Suprapubic skin (tissue), 4 donors: ENCODE measurements at places on chromosomes 3 and 15.

GRCh38 chr3:30578479-30578878 is 27.9 kb upstream of the TGFBR2 start:
- H3K27me3 ChIP-seq, result no peaks in the 10 kb centered on the region
- no peak overlapping the region for H3K4me3 ChIP-seq
- no peak overlapping the region for H3K27ac ChIP-seq
- no peaks in the 10 kb centered on the region for H3K36me3 ChIP-seq

GRCh38 chr3:196754091-196754981 is 14.7 kb downstream of the PAK2 start:
- H3K27ac ChIP-seq, result no peak overlapping the region
- no peaks in the 10 kb centered on the region for H3K36me3 ChIP-seq
- H3K27me3 ChIP-seq, result no peaks in the 10 kb centered on the region
- no peak overlapping the region for H3K4me3 ChIP-seq
- H3K4me1 ChIP-seq, result peaks cover 9% of the 10 kb centered on the region

- no peak overlapping the region for H3K4me3 ChIP-seq
- peaks cover 11% of the 10 kb centered on the region for H3K4me1 ChIP-seq
- DNase-seq, result no peak
- H3K27me3 ChIP-seq, result no peaks in the 10 kb centered on the region
These were observed 45.3 kb downstream of the ROPN1B start for GRCh38 chr3:126014252-126014651.

DNA sequence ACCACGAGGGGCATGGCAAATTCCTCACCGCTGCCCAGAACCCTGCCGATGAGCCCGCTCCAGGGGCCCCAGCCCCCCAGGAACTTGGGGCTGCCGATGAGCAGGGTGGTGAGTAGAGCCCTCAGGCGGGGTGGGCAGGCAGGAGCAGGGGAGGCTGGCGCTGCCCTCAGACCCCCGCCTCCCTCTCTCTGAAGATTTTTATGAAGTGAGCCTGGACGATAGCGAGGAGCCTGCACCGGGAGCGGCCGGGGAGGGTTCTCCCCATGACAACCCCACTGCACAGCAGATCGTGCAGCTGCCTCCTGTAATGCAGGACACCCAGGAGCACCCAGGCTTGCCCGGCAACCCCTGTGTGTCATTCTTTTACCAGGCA is 56.7 kb upstream of the UBE2Q2 start:
- no peak overlapping the region for H3K4me3 ChIP-seq
- no peaks in the 10 kb centered on the region for H3K4me1 ChIP-seq
- DNase-seq, result no peak
- H3K36me3 ChIP-seq, result no peaks in the 10 kb centered on the region
- peaks cover 15% of the 10 kb centered on the region for H3K27me3 ChIP-seq
- H3K27ac ChIP-seq, result no peak overlapping the region

DNA sequence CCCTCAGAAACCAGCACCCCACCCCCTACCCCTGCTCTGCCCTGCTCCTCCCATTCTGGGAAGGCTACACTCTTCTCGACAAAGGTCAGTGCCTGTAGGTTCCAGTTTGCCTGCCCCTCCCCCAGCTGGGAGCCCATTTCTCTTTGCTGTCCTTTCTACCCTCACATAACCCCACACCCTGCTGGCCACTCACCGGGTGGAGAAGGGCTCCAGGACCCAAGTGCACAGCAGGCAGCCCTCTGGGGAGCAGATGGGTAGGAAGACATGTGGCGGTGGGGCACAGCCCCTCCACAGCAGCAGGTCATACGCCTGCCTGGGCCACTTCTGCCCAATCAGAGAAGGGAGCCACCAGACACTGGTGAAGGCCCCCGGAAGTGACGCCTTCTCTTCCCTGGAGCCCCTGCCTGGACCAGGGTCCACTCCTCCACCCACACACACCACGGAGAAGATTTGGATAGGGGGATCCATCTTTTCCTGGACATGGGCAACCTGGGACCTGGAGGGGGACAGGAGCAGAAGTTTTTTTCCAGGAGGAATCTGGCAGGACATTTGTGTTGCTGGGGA is at the start of gene THPO:
TSS of gene THPO (minus strand) at position 326 of the 564 bp plus-strand sequence. CDS start 1,948 bp downstream, outside the sequence.
- H3K36me3 ChIP-seq, result no peaks in the 10 kb centered on the region
- H3K4me3 ChIP-seq, result no peak within 1 kb of the TSS
- DNase-seq, result no peak
- H3K4me1 ChIP-seq, result peaks cover 31% of the 10 kb centered on the region

DNA sequence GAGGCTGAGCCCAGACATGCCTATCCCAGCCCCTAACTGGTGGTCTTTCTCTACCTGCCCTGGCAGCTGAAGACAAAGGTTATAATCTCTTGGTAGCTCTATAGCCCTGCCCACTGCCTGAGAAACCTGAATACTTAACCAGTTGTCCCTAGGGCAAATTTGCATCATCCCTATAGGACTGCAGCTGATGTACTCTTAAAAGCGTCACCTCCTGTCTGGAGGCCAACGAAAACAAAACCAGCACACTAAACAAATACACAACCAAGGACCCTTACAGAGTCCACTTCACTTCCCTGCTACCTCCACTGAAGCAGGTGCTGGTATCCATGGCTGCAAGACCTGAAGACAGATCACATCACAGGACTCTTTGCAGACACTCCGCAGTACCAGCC is 98.0 kb downstream of the KCNAB1 start:
- H3K27me3 ChIP-seq, result no peaks in the 10 kb centered on the region
- H3K27ac ChIP-seq, result no peak overlapping the region
- DNase-seq, result no peak
- H3K36me3 ChIP-seq, result no peaks in the 10 kb centered on the region

DNA sequence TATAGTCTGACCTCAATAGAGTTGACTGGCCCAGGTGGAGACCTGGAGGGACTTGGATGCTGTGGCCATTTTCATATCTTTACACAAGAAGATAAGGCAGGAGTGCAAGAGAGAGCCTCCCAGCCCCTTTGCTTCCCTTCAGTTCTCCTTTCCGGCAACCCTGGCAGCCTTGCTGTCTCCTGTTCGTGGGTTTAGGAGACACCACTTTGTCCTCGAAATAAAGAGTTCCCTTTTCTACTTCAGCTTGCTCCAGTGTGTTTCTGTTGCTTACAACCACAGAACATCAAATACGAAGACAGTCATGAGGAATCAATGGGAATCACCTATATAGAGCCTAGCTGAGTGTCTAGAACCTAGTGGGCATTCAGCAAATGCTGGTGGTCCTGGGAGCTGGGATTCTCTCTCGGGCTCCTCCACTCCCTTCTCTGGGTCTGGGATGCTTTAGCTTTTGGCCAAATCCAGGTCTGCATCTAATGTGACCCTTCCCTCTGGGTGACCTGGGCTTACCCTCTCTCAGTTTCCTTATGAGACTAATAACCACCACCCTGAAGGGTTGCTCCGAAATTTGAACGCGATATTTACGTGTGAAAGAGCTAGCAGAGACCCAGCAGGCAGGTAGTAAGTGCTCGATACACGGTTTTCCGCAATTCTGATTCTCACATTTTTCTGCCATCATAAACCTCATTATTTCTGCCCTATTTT is 44.5 kb downstream of the PCSK6 start:
- H3K36me3 ChIP-seq, result no peaks in the 10 kb centered on the region
- H3K4me1 ChIP-seq, result peaks cover 26% of the 10 kb centered on the region
- no peak for DNase-seq

GRCh38 chr3:197750858-197751737 is 1.4 kb downstream of the FYTTD1 start:
- H3K4me1 ChIP-seq, result peaks cover 26% of the 10 kb centered on the region
- no peaks in the 10 kb centered on the region for H3K27me3 ChIP-seq
- H3K36me3 ChIP-seq, result no peaks in the 10 kb centered on the region
- peak overlapping the region; percentile 98 for H3K27ac ChIP-seq
- peak overlapping the region; percentile 92 for H3K4me3 ChIP-seq

DNA sequence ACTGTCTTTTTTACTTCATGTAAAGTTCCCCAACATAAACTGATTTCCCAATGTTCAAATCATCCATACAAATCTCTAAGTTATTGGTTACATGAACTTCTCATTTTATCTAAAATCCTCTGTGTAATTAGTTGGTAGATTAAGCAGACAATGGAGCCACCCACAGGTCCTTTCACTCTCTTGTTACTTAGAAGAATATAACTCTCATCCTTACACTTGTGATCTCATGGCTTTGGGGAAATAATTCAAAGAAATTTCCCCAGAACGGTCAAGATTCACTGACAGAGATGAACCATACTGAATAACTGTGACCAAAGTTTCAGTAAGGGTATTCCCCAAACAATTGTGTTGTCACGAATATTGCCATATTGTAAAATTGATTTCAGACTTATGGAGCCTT is 1102.6 kb upstream of the EPHA6 start:
- no peak for DNase-seq
- H3K27me3 ChIP-seq, result no peaks in the 10 kb centered on the region
- no peak overlapping the region for H3K27ac ChIP-seq
- H3K4me1 ChIP-seq, result no peaks in the 10 kb centered on the region

- no peak overlapping the region for H3K4me3 ChIP-seq
- H3K36me3 ChIP-seq, result no peaks in the 10 kb centered on the region
- H3K4me1 ChIP-seq, result peaks cover 10% of the 10 kb centered on the region
- H3K27ac ChIP-seq, result no peak overlapping the region
- no peak for DNase-seq
- no peaks in the 10 kb centered on the region for H3K27me3 ChIP-seq
These were observed 15.8 kb downstream of the IQSEC1 start for GRCh38 chr3:13057282-13058040.

DNA sequence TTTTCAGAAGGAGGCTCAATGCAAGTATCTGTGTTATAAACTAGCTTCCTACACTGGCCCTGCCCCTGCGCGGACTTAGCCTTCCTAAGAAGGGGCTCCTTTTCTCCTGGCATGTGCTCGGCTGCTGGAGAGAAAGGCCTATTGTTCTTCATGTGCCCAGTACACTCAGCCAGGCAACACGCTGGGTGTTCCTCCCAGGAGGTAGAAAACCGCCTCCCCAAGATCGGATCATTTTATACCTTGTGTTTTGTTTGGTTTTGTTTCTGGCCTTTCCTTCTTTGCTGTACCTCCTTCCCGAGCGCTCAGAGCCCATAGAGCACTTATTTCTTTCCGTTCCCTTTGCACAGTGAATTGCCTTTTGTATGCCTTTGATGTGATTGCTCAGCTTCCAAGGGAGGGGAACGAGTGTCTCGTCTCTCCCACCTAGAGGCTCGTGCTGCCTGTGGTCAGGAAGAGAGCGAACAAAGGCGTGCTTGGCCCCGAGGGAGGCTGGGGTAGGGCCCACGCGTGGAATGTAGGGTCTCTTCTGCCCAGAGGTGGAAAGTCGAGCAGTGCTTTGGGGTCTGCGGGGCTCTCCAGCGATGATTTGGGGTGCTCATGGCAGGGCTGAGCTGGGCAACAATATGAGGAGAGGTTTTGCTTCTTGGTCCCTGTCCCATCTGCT is 30.0 kb downstream of the CCNL1 start:
- peaks cover 31% of the 10 kb centered on the region for H3K4me1 ChIP-seq
- DNase-seq, result no peak
- H3K4me3 ChIP-seq, result peak overlapping the region; percentile 32
- H3K27me3 ChIP-seq, result no peaks in the 10 kb centered on the region
- H3K27ac ChIP-seq, result peak overlapping the region; percentile 84

DNA sequence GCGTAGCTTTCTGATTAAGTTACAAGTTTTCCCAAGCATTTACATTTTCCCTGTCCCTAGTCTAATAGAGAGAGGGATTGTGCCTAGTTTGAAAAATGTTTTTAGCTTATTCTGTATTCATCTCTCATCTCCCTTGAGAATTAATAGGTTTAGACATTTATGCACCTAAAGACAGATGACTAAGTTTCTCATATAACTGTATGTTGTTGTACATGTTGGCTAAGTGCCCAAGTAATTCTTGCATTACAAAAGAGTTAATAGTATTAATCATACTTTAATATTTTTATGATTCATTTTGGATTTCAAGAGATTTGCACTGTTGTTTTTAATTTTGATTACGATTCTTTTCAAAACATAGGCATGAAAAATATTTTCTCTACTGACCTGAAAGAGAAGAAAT is 109.0 kb upstream of the TBL1XR1 start:
- no peaks in the 10 kb centered on the region for H3K27me3 ChIP-seq
- H3K36me3 ChIP-seq, result no peaks in the 10 kb centered on the region
- no peak overlapping the region for H3K4me3 ChIP-seq
- DNase-seq, result no peak
- H3K4me1 ChIP-seq, result no peaks in the 10 kb centered on the region
- no peak overlapping the region for H3K27ac ChIP-seq

- H3K36me3 ChIP-seq, result no peaks in the 10 kb centered on the region
- no peaks in the 10 kb centered on the region for H3K27me3 ChIP-seq
- peaks cover 10% of the 10 kb centered on the region for H3K4me1 ChIP-seq
- H3K4me3 ChIP-seq, result no peak overlapping the region
- no peak overlapping the region for H3K27ac ChIP-seq
- DNase-seq, result no peak
These were observed 488.5 kb upstream of the MDFIC2 start for GRCh38 chr3:70800951-70801350.

DNA sequence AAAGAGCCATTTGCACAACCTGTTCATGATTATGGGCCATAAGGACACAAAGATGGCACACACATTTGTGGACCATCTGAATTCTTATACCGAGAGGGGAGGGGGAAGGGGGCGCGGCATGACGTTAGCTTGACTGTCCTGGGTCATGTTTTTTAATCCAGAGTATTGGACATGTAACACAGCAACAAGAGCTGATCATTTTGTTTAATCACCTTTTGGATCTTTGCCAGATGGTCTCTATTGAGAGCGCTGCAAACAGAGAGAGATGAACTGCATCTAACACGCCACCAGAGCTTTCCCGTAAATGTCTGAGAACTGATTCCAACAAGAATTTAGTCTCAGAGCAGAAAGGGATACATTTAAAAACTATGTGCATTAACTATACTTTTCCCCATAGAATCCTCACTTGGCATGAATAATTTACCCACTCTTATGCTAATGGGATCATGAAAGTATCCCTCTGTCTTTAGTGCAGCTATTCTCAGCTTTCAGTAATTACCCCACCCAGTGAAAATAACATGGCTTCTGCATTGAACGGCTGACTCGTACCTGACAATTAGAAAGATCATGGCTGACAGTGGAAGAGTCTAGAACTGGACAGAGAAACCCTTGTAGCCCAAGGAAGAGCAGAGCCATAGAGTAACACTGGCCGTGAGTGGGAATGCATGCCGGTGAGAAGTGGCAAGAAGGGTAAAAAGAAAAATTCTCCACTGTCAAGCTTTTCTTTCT is 22.6 kb downstream of the MEIS2 start:
- H3K36me3 ChIP-seq, result peaks cover 10% of the 10 kb centered on the region
- no peak overlapping the region for H3K27ac ChIP-seq
- DNase-seq, result no peak
- peaks cover 11% of the 10 kb centered on the region for H3K4me1 ChIP-seq
- no peaks in the 10 kb centered on the region for H3K27me3 ChIP-seq
- H3K4me3 ChIP-seq, result no peak overlapping the region

- no peaks in the 10 kb centered on the region for H3K4me1 ChIP-seq
- no peak overlapping the region for H3K4me3 ChIP-seq
- no peaks in the 10 kb centered on the region for H3K36me3 ChIP-seq
- DNase-seq, result no peak
- peaks cover 11% of the 10 kb centered on the region for H3K27me3 ChIP-seq
These were observed 3.8 kb upstream of the GABRR3 start for GRCh38 chr3:98038876-98039275.
